ENCODE measurements at places on chromosomes 2 and 18.
A peak's percentile ranks its signal among the peaks of the same experiment; 100 is the strongest.

DNA sequence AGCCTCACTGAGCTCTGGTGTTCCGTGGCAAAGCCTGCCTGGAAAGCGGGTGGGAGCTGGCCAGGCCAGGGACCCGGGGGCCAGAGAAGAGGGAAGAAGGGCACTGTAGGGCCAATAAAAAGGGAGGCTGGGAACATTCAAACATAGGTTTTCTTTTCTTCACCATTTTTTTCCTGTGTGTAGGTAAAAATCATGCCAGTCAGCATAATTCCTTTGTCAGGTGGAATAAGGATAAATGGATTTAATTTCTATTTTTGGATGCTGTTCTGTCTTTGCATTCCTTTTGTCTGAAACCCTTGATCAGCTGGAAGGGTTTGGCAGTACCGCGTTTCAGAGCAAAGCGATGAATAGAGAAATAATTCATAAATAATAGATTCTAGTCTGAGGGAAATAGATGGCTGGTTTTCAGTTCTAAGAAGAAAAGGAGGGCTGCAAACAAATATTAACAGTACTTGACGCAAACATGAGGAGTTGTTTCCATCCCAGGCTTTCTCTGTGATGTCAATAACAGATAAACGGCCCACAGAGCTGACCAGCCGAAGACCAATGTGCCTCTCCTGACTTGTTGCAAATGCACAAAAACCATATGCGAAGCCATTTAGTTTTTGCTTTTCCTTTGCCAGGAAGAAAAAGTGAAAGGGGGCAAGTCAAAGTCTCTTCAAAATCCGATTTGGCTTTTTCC, 384.4 kb downstream of the TSN start:
- no peak for DNase-seq

DNA sequence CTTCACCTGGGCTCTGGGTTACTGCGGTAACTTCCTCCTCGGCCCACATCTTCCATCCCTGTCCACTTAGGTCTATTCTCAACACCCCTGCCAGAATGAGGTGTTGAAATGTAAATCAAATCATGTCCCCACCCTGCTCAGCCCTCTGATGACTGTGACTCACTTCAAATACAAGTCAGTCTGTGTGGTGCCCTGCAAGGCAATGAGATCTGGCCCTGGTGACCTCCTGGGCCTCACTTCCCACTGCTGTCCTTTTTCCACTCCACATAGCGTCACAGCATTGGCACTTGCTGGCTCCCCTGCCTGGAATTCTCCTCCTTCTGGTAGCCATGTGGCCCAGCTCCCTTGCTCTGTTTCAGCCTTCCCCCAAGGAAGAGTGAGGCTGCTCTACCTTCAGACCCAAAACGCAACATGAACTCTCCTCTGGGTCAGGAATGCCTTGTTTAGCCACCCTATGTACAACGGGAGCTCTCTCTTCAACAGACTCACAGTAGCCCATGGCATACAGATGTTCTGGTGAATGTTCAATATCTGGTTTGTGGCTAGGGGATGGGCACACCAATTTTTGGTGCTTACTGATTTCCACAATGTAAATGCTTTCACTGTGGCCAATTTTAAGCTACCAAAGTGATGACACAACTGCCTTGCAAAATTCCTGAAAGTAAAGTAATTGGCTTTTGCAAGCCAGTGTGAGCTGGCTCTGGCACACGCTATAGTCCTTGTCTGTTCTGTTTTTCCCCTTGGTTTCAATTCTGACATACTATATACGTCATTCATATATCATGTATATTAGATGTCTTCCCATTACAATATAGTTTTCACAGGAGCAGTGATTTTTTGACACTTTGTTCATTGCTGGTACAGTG, 550.3 kb upstream of the HS6ST1 start:
- no peak for DNase-seq

- no peak for DNase-seq
Observed at GRCh38 chr18:32296851-32297250, 107.0 kb downstream of the MEP1B start.

DNA sequence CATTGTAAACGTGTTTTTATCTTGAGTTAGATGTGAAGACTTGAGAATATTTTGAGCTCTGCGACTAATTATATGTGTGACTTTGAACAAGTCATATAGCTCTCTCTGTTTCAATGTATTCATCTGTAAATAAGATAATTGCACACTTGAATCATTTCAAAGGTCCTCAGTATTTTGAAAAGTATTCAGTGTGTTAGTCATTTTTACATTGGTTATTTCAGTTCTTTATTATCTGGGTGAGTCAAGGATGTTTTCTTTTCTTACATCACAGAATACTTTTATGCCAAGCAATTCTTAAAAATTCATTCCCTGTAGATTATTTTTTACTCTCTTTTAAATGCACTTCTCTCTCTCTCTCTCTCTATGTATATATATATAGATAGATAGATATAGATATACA, 1098.0 kb upstream of the ZEB2 start:
- DNase-seq = no peak

- DNase-seq = no peak
Observed at GRCh38 chr2:13000664-13001363, 284.1 kb downstream of the TRIB2 start.

- DNase-seq = no peak
Observed at GRCh38 chr2:168802859-168803725, 655 bp downstream of the NOSTRIN start.

- DNase-seq = no peak
Observed at GRCh38 chr2:85018049-85018447, 47.1 kb downstream of the KCMF1 start.

GRCh38 chr2:105329561-105330495, at the start of gene TGFBRAP1:
TGFBRAP1 (minus strand) TSS chr2:105329735; CDS start chr2:105308301, 21,434 bp downstream.
- peak; percentile 65 for DNase-seq

DNA sequence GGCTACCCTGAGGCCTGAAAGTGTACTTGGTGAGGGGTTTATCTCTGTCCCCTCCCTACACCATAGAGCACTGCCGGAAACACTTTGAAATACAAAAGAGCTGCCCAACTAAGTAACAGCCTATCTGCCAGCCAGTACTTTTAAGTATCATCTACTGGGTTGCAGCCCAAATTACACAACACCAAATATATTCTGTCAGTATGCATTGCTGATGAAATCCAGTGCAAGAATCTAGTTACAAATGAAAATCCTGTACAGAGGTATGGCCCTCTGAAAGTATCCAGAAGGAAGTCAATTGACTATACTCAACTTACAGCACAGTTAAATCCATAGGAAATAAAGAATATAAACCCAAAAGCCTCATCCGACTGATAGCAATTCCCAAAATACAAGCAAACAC, 280.8 kb downstream of the CCDC85A start:
- DNase-seq = no peak

DNA sequence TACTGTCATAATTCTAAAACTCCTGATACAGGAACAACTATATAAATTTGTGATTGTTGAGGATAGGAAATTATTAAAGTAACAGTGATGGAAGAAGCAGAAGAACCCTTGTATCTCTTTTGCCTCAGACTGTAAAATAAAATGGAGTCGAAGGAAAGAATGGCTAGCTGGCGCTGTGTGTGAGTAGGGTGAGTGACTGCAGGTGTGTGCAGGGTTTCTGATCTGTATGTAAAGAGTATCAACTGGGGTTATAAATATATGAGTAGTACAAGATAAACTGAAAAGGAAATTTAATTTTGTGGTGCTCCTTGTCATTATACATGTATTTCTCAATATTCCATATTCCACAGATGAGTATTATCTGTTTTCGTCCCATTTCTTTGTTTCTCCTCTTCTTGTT, 15.2 kb downstream of the POLI start:
- DNase-seq = no peak

DNA sequence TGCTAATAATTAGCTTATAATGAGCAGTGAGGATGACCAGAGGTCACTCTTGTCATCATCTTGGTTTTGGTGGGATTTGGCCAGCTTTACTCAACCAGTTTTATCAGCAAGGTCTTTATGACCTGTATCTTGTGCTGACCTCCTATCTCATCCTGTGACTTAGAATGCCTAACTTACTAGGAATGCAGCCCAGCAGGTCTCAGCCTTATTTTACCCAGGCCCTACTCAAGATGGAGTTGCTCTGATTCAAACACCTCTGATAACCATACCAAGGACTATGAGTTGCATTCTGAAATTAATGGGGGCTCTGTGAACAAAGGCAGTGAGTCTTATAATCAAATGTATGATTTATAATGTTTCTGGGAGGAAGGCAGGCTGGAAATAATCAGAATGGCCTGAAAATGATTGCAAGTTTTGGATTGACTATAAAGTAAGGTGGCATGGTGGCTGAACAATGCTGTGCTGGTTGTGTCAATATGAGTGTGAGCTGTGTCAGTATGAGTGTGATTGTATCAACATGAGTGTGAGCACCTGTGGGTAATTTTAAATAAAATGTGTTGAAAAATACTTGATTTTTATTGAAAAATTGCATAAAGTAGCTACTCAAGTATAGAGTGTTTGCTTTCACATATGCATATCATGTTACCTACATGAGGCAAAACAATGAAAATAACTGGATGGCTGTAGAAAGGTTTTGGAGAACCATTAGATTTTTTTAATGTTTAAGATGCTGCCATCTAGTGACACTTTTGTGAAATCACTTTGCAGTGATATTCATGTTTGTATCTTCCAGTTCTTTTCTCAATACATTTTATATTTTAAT, 103.0 kb downstream of the KYNU start:
- no peak for DNase-seq

DNA sequence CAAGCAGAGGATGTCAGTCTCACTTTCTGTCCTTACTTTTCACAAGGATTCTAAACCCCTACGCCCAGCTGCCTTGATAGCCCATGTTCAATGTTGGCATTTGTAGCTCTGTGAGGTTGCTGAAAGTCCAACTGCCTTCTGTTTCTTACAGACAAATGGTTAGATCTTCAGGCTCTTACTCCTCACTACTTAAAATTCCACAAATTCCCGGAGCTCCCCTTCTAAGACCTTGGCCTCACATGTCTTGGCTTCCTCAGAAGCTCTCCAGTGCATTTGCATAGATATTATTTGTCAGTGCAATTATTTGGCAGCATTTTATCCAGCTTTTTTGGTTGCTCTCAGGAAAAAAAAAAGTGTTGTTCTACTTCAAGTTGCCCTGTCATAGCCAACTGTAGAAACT, 453.7 kb upstream of the CELF4 start:
- no peak for DNase-seq

DNA sequence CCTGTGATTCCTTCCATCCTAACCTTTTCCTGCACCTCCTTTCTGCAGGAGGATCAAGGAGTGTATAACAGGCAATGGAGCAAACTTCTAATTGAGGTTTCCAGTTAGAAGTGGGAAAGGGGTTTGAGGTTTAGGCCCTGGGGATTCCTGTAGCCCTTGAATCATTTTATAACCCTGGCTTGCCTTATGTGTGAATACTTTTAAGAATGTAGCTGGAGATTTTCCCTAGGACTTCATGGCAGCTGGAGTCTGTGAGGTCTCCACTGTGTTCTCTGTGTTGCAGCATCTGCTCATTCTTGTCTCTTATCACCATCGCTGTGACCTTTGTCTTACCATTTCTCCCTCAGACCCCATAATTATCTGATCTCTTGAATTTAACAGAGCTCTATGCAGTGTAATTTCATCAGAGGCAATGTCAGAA, 370.2 kb upstream of the SLC14A2 start:
- no peak for DNase-seq

DNA sequence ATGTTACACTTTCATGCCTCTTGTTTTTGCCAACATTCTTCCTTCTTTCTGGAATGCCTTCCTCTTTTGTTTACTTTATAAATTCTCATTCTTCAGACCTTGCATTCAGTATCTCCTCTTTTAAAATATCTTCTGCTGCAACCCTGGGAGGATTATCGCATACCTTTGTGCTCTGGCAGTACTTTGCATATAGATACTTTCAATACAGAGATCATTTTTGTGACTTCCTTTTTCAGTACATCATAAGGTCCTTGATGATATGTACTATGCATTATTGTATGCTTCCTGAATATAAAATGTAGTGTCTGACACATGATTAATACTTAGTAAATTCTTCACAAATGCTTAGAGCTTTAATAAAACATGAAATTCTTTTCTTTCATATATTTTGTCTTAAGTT, 538.7 kb downstream of the TRIB2 start:
- no peak for DNase-seq

DNA sequence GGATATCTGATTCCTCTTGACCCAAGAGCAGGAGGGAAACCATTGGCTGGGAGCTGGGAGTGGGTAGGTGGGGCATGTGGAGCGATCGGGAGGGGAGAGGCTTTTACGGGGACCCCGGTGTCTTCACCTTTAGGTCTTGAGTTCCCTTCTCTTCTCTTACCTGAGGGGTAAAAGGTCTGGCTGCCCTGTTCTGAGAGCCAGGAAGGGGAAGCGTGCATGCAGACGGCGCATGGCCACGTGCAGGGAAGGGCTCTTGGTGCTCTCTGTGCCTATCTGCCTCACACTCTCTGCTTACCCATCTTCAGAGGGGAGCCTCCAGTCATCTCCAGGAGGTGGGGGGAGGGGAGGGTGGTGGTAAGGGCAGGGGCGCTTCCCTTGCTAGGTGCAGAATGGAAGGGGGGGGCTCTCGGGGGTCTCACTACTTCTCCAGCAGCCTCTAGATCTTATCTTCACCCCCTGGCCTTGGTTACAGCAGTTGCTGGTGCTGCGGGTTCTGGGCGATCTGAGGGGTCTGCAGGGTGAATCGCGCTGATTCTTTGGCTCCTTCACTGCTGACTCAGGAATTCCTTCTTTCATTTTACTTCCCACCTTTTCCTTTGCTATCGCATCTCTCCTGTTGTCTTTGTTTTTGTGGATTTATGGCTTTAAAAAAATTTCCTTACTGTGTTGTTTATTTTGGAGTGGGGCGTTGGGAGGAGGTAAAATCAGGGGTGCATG, 225.8 kb upstream of the HS6ST1 start:
- DNase-seq = peak; percentile 1

- DNase-seq = no peak
Observed at GRCh38 chr2:88209521-88210131, 39.5 kb downstream of the THNSL2 start.

DNA sequence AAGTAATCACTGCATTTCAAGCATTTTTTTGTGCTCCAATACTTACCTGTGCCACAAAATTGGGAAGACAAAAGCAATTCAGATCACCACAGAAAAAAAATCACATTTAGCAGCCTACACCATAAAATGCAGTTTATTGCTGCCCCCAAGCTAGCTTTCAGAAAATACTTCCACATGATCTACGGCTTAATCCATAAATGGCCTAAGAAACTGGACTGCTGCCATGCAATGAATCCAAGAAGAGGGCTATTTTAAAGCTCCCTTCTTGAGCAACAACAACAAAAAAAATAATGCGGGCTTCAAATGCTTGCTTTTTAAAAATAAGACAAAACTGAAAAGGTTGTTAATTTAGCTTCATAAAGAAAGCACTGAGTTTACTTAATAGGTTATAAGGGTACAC, 272.3 kb downstream of the RAD51AP2 start:
- DNase-seq = no peak

- no peak for DNase-seq
Observed at GRCh38 chr2:74659462-74659861, 5.4 kb downstream of the SEMA4F start.

- no peak for DNase-seq
Observed at GRCh38 chr18:74388227-74388626, 68.9 kb downstream of the DIPK1C start.

GRCh38 chr2:71833855-71834560, 313.7 kb downstream of the CYP26B1 start:
- DNase-seq = peak; percentile 71

- DNase-seq = no peak
Observed at GRCh38 chr18:56541793-56542192, 96.6 kb downstream of the TXNL1 start.

Data from sciatic nerve (tissue), 2 donors.